Hematopoietic multipotent progenitor cell treated with erythropoietin and hydrocortisone succinate and interleukin-3 and kit ligand, for 15 days (in vitro differentiated cells): ENCODE measurements at places on chromosomes 5 and 9.

DNA sequence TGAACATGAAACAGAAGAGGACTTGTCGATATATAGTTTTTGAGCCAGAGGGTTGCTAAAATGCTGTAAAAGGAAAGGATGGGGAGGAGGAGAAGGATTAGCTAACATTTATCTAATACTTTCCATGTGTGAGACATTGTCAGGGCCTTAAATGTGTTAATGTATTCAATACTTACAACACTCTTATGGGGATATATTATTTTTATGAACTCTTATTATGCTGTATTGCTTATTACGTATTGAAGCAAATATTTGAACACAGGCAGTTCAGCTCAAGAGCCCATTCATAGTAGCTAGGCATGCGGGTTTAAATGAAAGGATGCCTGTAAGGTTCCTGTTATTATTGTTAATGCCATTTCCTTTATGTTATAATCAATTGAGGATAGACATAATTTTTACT is 391.5 kb downstream of the CCDC171 start:
- DNase-seq: no peak

- DNase-seq: no peak
Observed at GRCh38 chr9:137912671-137913070, 35.1 kb downstream of the CACNA1B start.

DNA sequence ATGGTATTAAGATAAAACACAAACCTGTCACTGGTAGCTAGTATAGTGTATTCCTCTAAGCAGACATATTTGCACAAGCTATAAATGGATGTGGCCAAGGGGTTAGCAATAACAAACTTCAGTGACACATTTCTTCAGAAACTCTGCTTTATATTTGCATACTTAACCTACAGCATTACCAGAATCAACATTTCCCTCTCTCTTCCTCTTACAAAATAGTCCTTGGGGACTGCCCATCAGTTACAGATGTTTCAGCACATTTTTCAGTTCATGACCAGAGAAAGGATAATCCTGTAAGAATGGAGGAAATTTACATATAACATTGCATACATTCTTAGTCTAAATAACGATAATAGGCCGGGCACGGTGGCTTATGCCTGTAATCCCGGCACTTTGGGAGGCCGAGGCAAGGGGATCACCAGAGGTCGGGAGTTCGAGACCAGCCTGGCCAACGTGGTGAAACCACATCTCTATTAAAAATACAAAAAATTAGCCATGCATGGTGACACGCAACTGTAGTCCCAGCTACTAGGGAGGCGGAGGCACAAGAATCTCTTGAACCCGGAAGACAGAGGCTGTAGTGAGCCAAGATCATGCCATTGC is 25.3 kb upstream of the SLC1A1 start:
- DNase-seq: no peak

GRCh38 chr9:123923884-123924283 is 6.0 kb downstream of the DENND1A start:
- no peak for DNase-seq

DNA sequence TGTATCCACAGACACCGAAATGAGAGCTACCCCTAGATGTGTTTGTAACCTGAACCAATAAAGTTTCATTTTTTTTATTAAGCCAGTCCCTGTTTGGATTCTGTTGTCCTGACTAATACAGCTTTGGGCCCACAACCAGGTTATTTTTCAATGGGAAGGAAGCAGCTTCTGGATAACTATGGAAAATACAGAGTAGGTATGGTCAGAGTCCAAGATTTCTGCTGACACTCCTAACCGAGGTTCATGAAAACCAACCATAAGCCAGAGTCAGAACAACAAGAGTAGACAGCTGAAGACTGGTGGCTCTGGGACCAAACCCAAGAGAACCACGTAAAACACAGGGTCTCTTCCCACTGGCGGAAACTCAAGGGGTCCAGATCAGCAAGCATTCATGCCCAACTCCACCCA is 10.8 kb downstream of the KLF9 start:
- DNase-seq: no peak

DNA sequence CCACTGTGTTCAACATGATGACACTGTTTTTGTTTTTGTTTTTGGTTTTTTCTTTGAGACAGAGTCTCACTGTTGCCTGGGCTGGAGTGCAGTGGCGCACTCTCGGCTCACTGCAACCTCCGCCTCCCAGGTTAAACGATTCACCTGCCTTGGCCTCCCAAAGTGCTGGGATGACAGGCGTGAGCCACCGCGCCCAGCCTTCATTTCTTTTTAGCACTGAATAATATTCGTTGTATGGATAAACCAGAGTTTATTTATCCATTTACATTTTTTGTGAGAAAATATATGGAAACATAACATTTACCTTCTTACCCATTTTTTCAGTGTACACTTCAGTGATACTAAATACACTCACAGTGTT is 4.2 kb downstream of the CARD19 start:
- no peak for DNase-seq

DNA sequence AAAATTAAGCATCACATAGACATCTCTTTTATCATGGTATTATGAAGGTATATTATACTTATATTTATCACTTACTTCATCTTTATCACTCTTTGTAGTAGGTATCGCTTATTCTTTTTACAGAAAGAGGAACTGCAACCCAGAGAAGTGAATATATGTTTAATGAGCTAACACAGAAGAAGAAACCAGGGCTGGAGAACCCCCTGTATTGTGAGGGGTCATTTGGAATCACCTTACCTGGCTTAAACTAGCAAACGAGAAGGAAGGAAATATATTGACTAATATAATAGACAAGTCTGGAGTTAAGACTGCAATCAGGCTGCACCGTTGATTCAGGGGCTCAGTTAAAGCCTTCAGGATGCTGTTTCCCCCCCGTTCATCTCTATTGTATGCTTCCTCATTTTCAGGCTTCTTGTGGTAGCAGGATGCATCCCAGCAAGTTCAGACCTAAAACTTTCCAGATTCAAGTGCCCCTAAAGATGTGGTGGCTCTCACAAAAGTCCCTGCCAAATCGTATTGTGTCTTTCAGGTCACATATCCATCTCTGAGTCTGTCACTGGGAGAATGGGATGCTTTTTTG is 146.4 kb downstream of the GCNT1 start:
- no peak for DNase-seq

DNA sequence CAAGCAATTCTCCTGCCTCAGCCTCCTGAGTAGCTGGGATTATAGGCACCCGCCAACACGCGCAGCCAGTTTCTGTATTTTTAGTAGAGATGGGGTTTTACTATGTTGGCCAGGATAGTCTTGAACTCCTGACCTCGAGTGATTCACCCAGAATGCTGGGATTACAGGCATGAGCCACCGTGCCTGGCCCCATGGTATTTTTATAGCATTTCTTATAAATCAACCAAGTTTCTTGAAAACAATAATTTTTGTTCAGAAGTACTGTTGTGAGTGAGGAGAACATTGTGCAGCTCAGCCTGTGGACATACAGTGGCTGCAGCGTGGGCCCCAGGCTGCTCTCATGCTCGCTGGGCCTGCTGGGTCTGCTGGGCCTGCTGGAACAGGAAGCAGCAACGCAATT is 45.3 kb downstream of the MAP1B start:
- DNase-seq: no peak

DNA sequence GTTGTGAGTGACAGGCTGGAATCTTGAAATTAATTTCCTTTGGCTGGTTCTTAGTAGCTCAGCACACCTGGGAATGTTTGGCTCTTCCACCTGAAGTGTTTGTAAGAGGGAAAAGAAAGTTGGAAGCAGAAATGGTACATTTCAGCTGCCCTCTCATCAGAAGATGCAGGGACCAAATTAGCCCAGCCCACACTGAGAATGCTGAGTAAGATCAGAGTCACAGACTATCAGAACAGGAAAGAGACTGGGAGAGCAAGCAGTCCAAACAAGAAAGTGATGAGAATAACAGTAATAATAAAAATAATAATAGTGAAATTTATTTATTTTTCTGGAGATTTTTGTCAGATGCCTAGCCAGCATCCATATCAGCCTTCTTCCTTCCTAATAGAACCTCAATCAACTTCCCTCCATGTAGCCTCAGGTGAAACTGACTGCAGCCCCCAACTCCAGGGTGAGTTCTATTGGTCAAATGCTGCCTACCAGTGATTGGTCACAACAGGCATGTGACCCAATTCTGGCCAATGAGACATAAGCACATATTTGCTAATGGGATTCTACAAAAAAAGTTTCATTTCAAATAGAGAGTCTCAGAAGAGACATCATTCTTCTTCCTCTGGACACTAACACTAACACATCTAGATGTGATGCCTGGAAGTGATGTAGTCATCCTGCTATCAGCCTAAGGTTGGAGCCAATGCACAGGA is 31.2 kb upstream of the ADRA1B start:
- DNase-seq: no peak

DNA sequence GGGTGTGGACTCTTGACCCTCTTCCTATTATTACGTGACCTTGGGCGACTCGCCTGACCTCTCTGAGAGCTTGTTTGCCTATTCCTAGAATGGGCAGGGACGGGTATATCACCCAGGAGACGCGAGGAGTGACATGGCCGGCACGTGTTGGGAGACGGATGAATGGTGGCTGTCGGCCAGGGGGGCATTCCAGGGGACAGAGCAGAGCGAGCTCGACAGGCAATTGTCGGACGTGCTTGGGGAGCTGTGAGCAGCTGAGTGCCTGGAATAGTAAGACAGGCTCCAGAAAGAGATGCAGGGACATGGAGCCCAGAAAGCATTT is 29.3 kb upstream of the UNC5A start:
- DNase-seq: no peak

DNA sequence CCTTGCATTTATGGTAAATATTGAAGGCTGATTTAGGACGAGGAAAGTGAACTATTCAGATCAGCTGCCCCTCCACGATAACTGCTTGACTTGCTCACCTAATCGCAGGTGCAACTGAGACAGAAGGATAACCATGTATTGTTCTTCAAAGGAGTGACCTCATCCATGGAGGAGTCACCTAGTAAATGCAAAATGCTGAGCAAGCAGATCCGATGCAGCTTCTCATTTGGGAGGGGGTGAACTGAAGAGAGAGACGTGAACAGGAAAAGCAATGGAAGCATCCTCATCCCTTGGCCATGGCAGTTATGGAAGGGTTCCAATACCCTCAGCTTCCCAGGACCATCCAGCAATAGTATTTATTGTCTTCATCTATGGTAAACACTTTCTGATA is 47.5 kb downstream of the RASGRF2 start:
- no peak for DNase-seq

DNA sequence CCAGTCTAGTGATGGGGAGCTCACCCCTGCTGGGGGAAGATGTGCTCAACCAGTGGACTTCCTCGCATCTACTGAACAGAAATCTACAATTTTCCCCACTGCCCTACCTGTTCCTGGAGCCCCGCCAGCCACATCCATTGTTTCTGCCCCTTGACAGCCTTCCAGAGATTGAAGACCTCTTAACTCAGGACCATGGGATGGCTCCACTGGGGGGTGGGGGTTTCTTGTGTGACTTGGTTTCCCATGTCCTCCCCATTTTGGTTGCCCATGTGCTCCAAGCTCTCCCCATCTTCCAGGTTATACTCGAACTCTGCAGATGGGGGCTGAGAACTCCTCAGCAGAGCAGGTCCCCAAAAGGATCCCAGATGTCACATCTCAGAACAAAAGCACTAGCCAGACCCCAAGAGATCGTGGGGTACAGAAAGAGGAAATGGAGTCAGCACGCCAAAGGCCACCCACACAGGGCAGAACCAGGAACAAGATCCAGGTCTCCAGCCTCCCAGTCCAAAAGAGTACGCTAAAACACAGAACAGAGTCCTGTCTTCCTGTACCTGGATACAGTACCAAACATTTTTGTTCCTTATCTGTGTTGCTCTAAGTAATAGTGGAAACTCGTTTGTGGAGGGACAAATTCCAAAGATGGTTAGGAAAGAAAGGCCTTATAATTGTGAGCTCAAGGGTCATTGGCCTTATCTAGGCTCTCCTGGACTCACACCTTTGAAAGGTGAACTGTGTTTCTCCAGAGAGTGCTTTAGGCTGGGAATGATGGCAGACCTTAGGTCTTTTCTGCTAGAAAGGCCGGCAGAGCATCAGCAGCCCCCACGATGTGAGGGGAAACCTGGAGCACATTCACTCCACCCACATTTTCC is 15.8 kb downstream of the CORO2A start:
- DNase-seq: no peak

DNA sequence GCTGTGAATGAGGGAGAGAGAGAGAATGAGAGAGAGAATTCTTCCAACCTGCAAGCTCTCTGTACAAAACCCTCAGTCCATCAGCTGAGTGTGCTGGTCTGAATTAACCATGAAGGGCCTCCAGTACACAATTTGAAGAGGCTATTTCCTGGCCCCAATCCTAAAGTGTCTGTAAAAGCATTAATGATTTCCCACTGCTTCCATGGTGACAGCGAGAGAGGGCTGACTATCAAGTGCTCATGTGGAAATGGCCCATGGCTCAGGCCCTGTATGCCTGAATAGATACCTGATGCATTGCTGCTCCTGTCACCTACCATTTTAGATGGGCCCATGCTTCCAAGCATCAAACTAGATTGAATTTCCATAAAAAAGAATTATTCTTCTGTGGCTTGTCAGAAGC is 592.4 kb downstream of the KIF4B start:
- no peak for DNase-seq

GRCh38 chr9:83698976-83699585 is 8.7 kb downstream of the UBQLN1 start:
- no peak for DNase-seq

GRCh38 chr5:36202521-36202961 is 39.2 kb downstream of the NADK2 start:
- no peak for DNase-seq

GRCh38 chr5:34042321-34042720 is 692 bp downstream of the C1QTNF3 start:
- DNase-seq: no peak

DNA sequence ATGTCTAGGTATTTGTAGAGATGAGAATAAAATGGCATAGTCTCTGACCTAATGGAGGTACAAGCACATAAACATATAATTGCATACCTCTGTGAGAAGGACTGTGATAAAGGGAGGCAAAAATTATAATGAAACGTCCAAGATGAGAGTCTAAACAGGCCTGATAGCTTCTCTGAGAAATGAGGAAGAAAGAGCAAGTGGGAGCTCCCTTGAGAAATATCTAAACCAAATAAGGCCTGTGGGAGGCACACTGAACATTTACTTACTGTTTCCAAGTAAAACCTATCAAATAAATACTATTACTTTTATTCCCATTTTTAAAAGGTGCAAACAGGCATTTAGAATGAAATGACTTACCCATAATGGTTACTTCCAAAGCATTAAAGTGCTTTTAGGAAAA is 125.6 kb upstream of the PAPPA start:
- no peak for DNase-seq

GRCh38 chr5:151670083-151670686 is 16.5 kb downstream of the SPARC start:
- DNase-seq: no peak

DNA sequence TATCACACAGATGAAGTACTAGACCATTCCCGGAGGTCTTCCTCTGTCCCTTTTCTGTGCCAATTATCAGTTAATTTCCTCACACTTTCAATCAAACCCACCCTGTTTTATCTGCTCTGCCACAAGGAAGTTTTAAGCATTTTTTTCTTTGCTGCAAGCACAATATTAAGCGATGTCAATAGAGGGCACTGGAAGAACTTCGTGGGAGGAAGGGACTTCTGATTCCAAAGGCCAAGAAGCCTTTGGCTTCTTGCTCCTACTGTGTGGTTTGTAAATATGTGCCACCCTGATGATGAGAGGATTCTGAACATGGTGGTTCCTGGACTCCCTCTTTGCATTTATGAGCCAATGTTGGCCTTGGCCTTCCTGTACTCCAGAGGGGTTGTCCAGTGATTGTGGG is 1712.5 kb upstream of the C9orf72 start:
- DNase-seq: no peak
